Activated T-helper 17 cell treated with anti-CD3 and anti-CD28 coated beads, Interleukin-2, amount 50 U/mL, for 72 hours (primary cell): ENCODE measurements at places on chromosomes 4 and X.

- peak; percentile 51 for ATAC-seq
These were observed 131.1 kb downstream of the HS3ST1 start for GRCh38 chr4:11297627-11298026.

GRCh38 chr4:122450847-122451246 is 5.7 kb downstream of the IL2 start:
- peak; percentile 67 for ATAC-seq

DNA sequence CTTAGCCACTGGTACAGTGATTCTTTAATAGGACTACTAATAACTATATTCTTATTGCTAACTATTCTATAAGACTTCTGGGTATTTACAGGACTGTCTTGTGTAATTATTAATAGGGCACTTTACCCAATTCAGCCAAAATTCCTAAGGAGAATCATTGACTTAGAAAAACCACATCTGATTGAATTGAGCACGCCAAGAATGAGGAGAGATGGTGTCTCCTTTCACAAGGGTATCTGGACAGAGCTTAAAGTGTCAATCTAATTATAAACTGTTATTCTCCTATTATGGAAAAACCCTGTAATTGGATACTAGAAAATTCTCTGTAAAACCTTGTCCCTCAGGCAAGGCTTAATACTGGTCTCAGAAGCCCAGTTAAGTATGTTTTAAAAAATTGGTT is 111.1 kb upstream of the TLL1 start:
- ATAC-seq: no peak

- no peak for ATAC-seq
These were observed 2.8 kb upstream of the CTBP1 start for GRCh38 chr4:1251773-1252066.

- no peak for ATAC-seq
These were observed 246.6 kb upstream of the AADAT start for GRCh38 chr4:170336238-170336775.

GRCh38 chrX:134461437-134461836 is 1.5 kb downstream of the HPRT1 start:
- no peak for ATAC-seq

- no peak for ATAC-seq
These were observed 467 bp downstream of the HSD17B11 start for GRCh38 chr4:87390551-87390890.

DNA sequence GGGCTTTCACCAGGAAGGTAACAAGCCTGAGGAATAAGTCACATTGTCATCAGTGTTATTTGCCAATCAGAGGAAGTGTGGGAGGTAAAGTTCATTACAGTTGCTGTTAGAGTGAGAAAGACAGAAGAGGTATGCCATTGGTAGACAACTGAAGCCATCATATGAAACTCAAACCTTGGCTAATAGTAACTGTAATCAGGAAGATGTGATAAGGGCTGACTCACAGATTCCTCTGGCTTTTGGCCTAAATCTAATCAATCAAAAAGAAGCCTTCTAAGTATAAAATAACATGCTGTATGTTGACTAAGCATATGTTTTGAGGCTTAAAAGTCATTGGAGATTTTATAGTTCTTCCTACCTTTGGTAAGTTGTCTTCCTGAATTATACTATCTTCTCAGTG is 242.8 kb downstream of the PCDH7 start:
- ATAC-seq: no peak

GRCh38 chr4:93183576-93183975 is 645.0 kb upstream of the ATOH1 start:
- ATAC-seq: no peak

- no peak for ATAC-seq
These were observed 155.9 kb downstream of the EVC2 start for GRCh38 chr4:5552451-5552850.

DNA sequence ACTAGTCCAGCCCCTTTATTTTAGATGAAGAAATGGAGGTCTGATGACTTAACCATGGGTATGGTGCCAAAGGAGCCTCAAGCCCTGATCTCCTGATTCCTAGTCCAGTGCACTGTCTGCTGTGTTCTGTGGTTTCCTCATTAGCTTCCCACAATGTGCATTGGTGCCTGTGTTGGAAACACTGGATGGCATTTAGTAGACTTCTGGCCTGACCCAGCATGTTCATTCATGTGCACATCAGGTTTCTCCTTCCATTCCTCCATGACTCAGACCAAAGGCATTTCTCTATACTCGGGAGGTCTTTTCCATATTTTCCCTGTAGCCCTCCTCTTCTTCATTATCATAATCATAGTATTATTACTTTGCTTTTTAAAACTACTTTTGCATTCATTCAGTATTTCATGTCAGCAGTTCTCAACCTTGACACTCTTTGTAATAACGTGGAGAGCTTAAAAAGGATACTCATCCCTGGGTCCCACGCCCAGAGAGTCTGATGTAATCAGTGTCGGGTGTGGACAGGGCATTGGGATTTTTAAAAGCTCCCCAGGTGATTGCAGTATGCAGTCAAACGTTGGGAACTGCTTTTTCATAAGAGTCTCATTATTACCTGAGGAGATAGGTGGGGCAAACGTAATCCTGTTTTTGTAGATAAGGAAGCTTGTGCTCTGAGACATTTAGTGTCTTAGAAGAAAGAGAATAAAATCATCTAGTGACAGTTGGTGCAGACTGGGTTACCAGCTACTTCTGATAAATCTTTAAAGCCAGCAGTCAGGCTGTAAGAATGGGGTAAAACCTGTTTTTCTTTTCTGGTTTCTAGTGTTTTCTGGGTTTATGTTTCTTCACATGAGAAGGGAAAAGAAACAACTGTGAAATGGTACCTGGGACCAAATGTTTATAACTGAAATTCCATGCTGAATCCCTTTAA is 40.9 kb upstream of the XK start:
- ATAC-seq: no peak

- no peak for ATAC-seq
These were observed 144.3 kb upstream of the PAQR3 start for GRCh38 chr4:79083406-79084010.

DNA sequence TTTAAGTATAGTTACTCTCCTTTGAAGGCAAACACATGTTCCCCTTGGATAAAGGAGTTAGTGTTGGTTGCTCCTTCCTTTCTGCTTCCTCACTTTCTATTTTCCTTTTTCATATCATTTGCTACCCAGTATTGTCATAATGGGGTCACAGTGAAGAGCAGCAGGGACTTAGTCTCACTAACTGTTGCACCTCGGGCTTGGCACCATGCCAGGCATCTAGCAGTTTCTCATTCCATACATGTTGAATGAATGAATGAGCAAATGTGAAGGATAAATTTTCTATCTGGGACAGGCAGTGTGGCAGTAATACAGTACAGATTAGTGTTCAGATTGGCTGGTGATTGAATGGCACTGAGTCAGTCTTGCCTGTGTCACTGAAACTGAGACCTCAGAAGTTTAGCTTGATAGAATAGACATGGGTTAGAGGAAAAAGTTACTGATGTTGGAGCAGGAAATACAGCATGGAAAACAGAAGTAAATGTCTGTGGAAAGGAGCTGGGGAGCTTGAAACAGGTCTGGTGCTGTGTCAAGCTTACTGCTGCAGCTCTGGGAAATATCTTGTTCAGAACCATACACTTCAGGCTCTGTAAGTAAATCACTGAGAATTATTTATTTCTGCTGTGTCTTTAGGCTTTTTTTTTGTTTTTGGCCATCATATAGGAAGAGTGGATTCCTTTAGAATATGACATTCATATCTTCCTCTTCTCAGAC is 55.8 kb upstream of the PITX2 start:
- no peak for ATAC-seq

DNA sequence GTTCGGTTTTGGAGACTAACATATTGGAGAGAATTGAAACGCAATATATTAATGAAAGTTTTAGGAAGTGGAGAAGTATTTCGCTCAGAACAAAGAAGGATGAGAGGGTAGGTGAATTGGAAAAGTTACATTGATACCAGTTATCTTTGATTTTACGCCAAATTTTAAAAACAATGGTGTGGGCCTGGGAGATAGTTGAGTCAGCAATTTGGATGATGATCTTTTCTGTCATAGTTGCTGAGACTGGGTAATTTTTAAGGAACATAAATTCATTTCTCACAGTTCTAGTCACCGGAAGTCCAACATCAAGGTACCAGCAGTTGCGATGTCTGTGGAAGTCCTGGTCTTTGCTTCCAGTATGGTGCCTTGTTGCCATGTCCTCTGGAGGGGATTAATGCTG is 644.8 kb upstream of the LCORL start:
- no peak for ATAC-seq

GRCh38 chrX:12866451-12867377 is at the start of gene TLR7:
TSS of gene TLR7 (plus strand) at chrX:12867072. CDS start at chrX:12867579, 507 bp downstream.
- no peak for ATAC-seq

DNA sequence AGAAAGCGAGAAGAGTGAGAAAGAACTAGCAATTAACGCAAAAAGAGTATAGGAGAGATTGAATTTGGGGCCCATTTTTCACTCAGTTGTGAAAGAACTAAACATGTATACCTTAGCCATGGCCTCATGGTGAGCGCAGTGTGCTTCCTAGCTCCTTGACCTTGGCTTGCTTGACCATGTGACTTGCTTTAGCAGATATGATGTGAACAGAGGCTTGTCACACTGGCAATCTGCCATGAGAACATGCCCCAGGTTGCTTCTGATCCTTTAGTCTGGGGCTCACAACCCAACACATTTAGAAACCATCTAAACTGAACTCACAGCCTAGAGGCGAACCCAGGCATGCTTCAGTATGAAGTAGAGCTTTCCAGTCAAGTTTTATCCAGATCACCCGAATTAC is 260.1 kb upstream of the FTHL17 start:
- ATAC-seq: no peak

DNA sequence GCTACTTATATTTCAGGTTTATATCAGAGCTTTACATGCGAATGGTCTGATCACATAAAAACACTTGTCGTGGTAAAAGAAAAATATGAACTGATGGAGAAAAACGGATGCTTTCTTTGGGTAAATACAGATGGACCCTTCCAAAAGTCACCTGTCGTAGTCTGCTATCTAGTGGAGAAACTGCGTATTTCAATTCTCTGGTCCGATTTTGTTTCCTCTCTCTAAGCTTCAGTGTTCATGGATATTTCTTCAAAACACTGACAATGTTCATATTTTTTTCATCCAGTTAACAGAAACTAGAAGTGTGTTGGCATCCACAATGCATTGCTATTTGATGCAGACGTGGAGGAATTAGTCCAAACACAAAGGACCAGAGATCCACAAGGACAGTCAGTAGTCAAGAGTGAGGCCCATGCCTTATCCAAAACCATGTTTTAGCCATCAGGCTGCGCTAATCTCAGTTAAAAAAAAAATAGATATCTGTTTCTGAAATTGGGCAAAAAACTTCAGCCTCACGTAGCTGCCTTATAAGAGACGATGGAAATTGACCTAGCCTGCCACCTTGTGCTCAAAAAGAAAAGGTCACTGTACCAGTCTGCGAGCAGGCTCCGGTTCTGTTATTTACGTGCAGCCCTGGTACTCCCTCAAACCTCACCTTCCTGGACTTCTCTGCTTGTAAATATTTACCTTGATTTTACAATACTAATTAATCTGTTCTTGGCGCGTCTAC is 16.0 kb downstream of the MEPE start:
- ATAC-seq: peak; percentile 80

DNA sequence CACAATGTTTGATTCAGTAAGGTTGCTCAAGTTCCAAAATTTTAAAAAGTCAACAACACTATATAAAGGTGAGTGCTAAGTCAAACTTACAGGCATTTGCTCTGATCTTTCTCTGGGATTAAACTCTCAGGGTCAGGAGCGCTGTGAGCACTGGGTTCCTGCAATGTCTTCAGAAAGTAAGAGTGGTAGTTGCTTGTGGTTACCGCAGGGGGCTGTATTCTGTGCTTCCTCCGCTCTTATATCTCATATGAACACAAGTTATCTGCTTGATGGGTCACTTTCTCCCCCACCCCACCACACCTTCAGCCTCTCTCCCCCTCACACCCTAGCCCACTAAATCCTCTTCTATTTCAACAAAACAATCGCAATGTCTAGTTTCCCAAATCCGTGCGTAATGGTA is 116.4 kb upstream of the IGSF1 start:
- ATAC-seq: no peak

DNA sequence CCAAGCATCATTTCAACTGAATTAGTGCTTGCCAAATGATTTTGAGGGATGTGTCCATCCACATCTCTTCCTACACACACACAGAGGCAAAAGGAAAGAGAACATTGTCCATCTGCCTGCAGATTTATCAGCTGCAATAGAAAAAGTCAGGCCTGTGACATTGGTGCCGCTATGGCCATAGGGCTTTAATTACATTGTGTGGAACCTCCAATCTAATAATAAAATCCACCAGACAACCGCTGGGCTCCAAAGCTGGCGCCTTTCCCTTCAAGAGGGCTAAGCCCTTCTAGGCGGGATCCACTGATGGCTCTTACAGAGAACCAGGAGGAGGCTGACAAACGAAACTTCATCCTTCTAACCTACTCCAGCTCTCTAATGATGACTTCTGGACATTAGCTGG is 60.6 kb downstream of the PHOX2B start:
- ATAC-seq: no peak

GRCh38 chrX:100975212-100975611 is 5.7 kb downstream of the ARL13A start:
- ATAC-seq: no peak

GRCh38 chr4:154711522-154711921 is 32.3 kb upstream of the LRAT start:
- ATAC-seq: no peak

GRCh38 chr4:40402556-40402955 is 67.4 kb downstream of the CHRNA9 start:
- ATAC-seq: no peak

DNA sequence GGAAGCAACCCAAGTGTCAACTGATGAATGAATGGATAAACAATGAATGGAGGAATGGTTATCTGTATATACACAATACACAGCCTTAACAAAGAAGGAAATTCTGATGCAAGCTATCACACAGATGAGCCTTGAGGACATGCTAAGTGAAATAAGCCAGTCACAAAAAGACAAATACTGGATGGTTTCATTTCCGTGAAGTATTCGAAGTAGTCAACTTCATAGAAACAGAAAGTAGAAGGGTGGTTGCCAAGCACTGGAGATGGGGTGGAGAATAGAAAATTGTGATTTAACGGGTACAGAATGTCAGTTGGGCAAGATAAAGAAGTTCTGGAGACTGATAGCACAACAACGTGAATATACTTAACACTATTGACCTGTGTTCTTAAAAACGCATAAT is 28.2 kb downstream of the CENPU start:
- peak; percentile 88 for ATAC-seq

GRCh38 chrX:2559124-2559523 is 58.3 kb upstream of the DHRSX start:
- no peak for ATAC-seq

DNA sequence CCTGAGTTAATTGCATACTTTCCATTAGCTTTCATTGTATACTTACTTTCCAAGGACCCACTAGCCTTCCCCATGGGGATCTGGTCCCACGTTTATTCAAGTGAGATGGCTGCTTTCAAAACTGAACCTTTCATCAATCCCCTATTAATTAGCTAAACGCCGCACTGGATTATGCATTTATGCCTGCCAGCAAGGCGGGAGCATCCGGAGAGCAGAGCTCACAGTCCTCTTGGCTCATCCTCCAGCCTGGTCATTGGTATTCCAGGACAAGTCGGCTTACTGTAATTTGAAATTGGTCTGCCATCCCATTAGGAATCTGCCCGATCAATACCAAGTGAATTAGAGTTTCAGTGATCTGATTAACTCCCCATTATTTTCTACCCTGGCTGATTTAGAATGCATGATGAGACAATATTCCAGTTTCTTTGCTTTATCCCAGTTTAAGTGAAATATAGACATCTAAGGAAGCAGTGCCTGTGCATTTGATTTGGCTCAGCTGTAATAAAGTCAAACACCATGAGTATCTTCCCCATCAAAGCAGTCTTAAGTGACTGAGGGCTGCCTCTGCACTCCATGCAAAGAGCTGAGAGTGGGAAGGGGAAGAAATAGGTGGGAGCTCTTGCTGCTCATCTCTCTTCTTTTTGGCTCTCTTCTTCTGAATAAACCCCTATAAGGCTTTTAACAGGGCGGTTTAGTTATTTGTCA is 411.4 kb downstream of the GPAT3 start:
- no peak for ATAC-seq
